ENCODE measurements at places on chromosomes 13 and 19.
A peak's percentile ranks its signal among the peaks of the same experiment; 100 is the strongest.

- peak; percentile 15 for DNase-seq
These were observed 626 bp upstream of the BCL3 start for GRCh38 chr19:44747739-44748425.

GRCh38 chr19:18013210-18014111 lies 5.5 kb downstream of the ARRDC2 start:
- no peak for DNase-seq

DNA sequence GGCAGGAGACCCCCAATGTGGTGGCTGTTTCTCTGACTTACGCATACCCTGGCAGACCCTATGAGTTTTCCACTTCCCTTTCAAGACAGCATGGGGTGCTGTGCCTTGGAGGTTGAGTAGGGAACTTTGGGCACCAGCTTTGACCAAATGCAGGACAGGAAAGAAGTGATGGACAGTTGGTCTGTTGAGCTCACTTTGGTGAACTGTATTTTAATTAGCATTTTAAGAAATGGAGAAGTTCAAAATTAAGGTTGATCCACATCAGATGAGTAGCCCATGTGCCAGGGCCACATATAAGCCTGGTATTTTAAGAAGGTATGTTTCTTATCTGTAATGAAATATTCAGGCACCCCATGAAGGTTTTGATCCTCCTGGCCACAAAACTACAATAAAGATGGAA lies 46.1 kb upstream of the RAP2A start:
- no peak for DNase-seq

- DNase-seq: no peak
These were observed 578.8 kb downstream of the DCT start for GRCh38 chr13:93900731-93901130.

DNA sequence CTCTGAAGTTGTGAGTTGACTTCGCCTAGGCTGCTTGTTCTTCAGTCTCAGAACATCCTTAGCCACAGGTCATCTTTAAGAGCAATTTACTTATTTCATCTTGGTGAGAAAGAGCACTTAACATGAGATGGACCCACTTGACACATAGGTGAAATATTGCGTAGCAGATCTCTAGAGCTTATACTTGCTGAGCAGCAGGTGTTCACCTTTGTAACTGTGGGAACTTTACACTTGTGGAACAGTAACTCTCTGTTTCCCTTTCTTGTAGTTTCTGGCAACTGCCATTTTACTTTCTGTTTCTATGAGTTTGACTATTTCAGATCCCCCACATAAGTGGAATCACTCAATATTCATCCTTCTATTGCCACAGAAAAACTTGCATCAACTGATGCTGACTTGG lies 95.7 kb downstream of the SLC10A2 start:
- DNase-seq: no peak

DNA sequence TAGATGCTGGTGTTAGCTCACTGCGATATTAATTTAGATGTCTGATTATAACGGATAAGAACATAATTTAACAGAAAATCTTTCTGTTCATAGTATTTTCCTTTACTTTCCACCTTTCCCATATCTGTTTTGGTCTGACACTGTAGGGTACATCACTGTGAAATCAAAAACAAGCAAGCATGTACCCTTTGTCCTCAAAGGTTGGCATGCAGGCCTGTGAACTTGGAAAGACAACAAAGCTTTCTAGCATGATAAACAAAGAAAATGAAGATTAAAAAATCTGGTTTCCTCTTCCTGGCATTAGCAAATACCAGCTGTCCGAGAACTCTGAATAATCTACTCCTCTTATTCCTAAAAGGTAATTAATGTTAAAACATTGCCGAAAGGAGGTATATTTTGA lies 31.6 kb downstream of the THSD1 start:
- DNase-seq: no peak

GRCh38 chr13:114283576-114283975 lies 2.2 kb downstream of the UPF3A start:
- DNase-seq: no peak

- DNase-seq: no peak
These were observed at the start of gene GPR12 for GRCh38 chr13:26759907-26760831. Gene GPR12, minus strand, starts transcription at chr13:26760786. Its CDS starts 959 bp downstream, at chr13:26759827.

- DNase-seq: no peak
These were observed 487 bp downstream of the RPS5 start for GRCh38 chr19:58387338-58388174.

- peak; percentile 72 for DNase-seq
These were observed at the start of gene ZNF30 for GRCh38 chr19:34926685-34927375. Gene ZNF30, plus strand, starts transcription at chr19:34926903. Its CDS starts 3,045 bp downstream, at chr19:34929948.

Measured in activated CD4-positive, alpha-beta T cell treated with anti-CD3 and anti-CD28 coated beads for 24 hours (primary cell).